ENCODE measurements at places on chromosomes 12 and 14.

GRCh38 chr12:96617178-96617577 is 127.8 kb downstream of the CFAP54 start:
- no peak for DNase-seq

- DNase-seq, result no peak
These were observed 19.4 kb downstream of the PPP2R5C start for GRCh38 chr14:101780887-101781239.

DNA sequence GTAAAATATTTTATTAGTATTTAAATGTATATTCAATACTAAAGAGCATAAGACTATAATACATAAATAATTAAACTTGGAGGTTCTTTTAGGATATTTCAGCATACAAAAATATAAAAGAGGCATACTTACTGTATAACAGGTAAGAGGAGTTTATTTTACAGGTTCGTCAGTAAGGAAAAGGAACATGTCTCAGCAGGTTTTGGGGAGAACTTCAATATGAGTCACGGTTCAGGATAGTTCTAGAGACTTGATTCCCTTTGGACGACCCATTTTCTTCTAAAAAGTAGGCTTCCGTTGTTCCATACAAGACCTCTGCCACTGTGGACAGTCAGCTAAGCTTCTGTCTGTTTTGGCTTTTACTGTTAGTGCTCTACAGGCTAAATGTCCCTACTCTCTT is 181.1 kb downstream of the ALX1 start:
- DNase-seq, result no peak

GRCh38 chr12:47829584-47829983 is 9.9 kb upstream of the HDAC7 start:
- no peak for DNase-seq

GRCh38 chr12:120687578-120688289 is 785 bp downstream of the MLEC start:
- DNase-seq, result no peak

DNA sequence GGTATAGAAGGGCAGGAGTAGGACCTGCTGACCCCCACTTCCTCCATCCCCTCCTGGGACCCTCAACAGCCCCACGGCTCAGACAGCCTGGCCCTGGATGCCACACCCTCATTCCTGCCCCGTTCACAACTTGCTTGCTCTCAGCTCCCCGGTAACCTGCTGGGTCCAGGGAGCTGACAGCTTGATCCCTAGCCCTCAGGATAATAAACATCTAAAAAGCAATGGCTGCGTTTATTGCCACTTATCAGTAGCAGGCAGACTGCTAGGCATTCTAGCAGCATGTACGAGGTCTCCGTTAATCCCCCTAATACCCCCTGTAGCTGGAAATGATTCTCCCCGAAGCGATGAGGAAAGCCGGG is 24.3 kb upstream of the RPLP0 start:
- no peak for DNase-seq

- DNase-seq, result no peak
These were observed 54.0 kb upstream of the BBS10 start for GRCh38 chr12:76402259-76402658.

DNA sequence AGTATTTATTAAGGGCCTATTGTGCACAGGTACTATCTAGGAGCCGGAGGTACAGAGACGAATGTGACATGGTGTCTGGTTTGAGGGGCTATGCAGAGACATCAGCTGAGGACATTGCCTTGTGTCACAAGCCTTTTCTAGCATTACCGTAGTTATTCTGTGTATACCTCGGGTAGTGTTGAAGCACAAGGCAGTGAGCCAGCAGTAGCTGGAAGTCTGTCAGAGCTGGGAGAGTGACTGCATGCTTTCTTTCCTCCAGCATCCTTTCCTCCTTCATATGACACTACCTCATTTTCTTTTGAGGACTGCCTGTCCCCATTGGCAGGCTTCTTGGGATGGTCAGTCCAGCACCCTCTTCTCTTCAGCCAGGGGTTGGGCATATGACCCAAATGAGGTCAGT is 77.0 kb downstream of the POLR3B start:
- no peak for DNase-seq

GRCh38 chr12:131487388-131488124 is 223.3 kb upstream of the SFSWAP start:
- no peak for DNase-seq

DNA sequence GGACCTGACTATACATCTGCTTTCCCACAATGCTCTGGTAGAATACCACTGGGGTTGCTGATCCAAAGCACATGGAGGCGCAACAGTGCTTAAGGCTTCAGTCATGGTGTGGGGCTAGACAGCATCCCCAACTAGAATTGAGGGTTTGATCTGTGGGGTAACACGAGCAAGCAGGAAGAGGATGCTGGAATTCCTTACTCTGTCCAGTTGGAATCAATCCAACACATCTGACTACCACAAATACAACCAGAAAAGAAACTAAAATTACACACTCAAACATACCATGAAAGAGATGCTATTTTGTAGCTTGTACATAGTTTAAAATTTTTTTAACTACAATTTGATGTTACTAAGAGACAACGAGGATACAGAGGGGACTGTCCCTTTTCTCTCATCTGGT is 40.4 kb upstream of the GTF2A1 start:
- no peak for DNase-seq

- no peak for DNase-seq
These were observed 212.6 kb downstream of the SLC16A7 start for GRCh38 chr12:59808317-59808910.

DNA sequence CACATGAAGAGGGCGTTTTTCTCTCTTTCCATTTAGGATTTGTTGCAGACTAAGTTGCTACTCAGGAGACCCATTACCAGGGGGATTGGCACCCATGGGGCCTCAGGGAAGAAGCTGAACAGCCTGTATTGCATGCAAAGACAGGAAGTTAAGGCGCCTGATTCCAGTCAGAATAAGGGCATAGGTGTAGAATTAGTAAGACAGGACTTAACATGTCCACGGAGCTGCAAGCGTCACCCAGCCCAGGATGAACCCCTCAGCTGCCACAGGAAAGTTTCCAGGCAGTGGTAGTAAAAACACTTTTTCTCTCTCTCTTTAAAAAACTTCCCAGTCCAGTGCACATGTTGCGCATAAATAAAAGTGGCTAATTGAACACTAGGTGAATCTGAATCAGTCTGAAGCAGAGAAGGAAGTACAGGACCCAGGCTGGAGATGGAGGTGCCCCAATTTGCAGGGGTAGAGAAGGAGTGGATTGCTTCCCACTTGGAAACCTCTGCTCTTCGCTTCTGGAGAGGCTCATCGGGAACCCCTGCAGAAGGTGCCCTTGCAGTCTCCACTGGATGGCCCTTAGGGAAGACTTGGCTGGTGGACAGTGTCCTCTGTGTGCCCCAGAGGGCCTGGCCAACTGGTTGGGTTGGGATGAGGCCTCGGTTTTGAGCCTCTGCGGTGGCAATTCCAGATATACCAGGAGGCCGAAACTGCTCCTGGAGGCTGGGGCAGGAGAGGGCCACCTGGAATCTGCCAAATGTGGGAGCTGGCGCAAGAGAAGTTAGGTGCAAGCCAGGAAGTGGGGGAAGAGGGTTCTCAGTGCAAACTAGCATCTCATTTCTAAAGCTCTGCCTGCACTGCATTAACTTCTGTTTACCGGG is 10.7 kb upstream of the TBX3 start:
- no peak for DNase-seq

DNA sequence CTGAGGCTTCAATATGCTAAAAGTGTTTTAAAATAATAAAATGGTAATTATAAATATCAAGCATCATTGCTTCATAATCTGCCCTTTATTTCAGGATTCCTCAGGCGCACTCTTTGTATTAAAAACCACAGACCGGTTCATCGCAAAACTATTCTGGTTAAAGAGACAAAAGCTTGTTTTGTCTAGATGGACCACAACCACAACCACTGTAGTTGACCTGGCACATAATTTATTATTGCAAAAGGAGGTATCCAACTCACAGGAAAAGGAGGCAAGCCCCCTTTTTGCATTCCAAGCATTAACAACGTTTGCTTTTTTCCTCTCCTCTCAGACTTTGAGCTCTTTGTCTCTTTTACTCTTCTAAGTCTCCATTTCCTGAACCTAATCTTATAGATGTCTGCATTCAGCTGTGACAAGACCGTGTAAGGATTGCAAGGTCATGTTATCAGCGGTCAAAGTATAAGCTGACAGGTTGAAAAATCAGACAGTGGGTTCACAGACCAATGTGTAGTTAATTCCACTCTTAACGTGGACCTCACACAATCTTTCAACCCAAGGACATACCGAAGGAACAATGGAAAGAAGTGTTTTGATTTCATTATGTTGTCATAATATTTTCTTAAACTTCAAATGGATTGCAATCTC is 1057.6 kb downstream of the GALC start:
- DNase-seq, result no peak

DNA sequence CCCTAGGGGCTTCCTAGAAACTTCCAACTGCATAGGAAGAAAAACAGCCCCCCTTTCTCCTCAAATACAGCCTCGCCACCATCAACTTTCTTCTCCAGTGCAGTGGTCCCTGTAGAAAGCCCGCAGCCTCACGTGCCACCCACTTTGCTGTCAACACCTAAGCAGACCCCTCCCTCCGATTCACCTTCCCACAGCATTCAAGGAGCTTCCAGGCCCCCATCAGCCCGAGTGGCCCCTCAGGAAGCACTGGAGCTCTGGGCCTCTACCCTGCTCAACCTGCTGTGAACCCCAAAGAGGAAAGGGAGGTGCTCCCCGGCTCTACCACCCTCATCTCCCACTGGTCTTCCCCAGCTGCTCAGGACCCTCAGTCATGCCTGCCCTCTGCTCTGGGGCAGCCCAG is 55.0 kb downstream of the RNF34 start:
- no peak for DNase-seq

- DNase-seq, result no peak
These were observed 20.9 kb downstream of the COX16 start for GRCh38 chr14:70338550-70338949.

GRCh38 chr12:107092669-107093416 is 506 bp downstream of the CRY1 start:
- DNase-seq, result peak; percentile 55

DNA sequence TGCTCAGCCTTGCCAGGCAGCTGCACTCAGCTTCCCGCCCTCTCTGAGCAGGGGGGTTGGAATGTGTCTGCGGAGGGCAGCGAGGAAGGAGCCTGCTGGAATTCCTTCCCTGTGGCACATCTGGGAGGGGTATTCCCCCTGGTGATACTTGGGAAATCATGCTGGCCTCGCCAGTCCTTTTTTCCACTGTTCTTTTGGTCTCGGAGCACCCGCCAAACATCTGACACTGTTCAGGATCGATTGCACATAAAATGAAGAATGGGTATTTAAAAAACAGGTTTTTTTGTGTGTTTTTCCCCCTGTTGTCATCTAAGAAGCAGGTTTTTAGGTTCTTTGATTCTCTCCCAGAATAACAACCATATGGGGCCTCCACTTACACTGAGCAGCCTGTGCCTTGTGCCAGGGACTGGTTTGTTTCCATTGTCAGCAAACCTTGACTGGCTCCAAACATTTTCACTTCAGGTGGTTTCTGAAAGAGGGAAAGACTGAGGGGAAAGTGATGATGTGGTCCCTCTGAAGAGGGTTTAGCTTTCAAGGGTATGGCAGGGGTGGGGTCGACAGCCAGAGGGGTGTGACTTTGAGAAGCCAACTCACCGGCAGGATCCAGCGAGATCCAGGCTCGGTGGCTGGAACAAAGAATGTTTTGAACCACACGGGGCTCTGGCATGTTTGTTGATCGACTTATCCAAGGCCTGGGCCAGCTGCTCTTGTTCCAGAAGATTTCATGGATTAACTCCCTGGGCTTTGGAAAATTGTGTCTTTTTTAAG is 215.1 kb downstream of the CACNA1C start:
- no peak for DNase-seq
